ENCODE measurements at places on chromosomes 3 and 15. TPM values are rescaled to one million over a fixed set of nuclear protein-coding genes. Genes with fewer than 3 reads are reported as not detected.

DNA sequence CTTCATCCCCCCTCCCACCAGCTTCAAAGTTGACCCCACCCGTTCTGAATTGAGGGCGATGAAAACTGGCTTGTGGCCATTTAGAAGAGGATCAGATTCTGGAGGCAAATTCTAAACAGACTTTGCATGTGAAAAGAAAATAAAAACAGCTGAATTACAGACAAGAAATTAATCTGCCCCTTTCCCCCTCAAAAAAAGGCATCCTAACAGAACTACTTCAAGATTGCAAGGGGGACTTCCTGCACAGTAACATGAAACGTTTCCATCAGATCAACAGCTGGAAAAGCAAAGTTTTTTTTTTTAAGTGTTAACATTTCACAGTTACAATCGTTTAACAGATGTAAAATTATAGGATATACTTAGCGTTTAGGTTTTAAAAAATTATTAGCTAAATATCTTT is 229.3 kb downstream of the RORA start:
- no peak overlapping the region for H3K27ac ChIP-seq
- peaks cover 6% of the 10 kb centered on the region for H3K4me1 ChIP-seq
- DNase-seq: no peak
- no peak overlapping the region for H3K4me3 ChIP-seq
- H3K27me3 ChIP-seq: no peaks in the 10 kb centered on the region
- H3K36me3 ChIP-seq: no peaks in the 10 kb centered on the region

The ZKSCAN7 gene
- 5.8 TPM for total RNA-seq

- no peak for DNase-seq
- no peaks in the 10 kb centered on the region for H3K36me3 ChIP-seq
- no peak overlapping the region for H3K27ac ChIP-seq
- H3K4me3 ChIP-seq: no peak overlapping the region
Observed at GRCh38 chr3:46987743-46988401, 8.4 kb downstream of the NBEAL2 start.

- no peaks in the 10 kb centered on the region for H3K4me1 ChIP-seq
- H3K4me3 ChIP-seq: no peak overlapping the region
- no peaks in the 10 kb centered on the region for H3K27me3 ChIP-seq
- H3K36me3 ChIP-seq: no peaks in the 10 kb centered on the region
- DNase-seq: no peak
- no peak overlapping the region for H3K27ac ChIP-seq
Observed at GRCh38 chr3:23493889-23494288, 290.8 kb downstream of the UBE2E2 start.

DNA sequence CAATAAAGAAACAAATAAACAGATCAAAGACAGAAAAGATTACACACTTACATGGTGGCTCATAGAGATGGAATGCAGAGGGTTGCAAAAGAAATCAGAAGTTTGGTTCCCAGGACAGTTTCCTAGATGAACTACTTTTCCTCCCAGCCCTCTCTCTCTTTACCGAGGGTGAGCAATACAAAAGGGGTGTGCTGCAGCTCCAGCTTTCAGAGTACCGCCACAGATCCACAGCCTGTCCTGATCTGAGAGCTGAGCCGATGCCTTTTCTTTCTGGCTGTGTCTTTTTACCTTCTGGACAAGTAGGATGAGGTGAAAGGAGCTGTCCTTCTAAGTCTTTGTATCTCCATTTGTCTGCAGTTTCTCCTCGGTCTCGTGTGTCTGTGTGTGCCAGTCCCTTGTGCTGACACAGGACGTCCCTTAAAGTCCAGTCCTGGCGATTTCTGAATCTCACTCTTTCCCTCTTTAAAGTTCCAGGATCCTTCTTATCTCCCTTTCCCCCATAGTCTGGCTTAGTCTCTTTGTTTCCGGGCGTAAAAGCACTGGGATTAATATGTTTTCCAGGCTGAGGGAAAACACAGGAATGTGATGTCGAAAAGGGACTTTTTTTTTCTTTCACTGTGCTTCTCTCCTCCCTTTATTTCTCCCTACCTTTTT is 540 bp downstream of the CCDC80 start:
- H3K27me3 ChIP-seq: no peaks in the 10 kb centered on the region
- peak overlapping the region; percentile 48 for H3K4me3 ChIP-seq
- no peaks in the 10 kb centered on the region for H3K36me3 ChIP-seq
- H3K27ac ChIP-seq: peak overlapping the region; percentile 84

- H3K27ac ChIP-seq: peak overlapping the region; percentile 43
- H3K27me3 ChIP-seq: no peaks in the 10 kb centered on the region
- H3K4me1 ChIP-seq: peaks cover 13% of the 10 kb centered on the region
- no peak overlapping the region for H3K4me3 ChIP-seq
- H3K36me3 ChIP-seq: no peaks in the 10 kb centered on the region
Observed at GRCh38 chr3:126314790-126315658, 42.2 kb downstream of the KLF15 start.

The PRR20G gene
- not detected for total RNA-seq

GRCh38 chr3:11764931-11765363 is 81.7 kb downstream of the TAMM41 start:
- H3K4me3 ChIP-seq: no peak overlapping the region
- no peaks in the 10 kb centered on the region for H3K27me3 ChIP-seq
- no peaks in the 10 kb centered on the region for H3K4me1 ChIP-seq
- no peak overlapping the region for H3K27ac ChIP-seq

The IMPG2 gene
- 0.54 TPM for total RNA-seq

- H3K27me3 ChIP-seq: no peaks in the 10 kb centered on the region
- H3K4me1 ChIP-seq: no peaks in the 10 kb centered on the region
- no peak overlapping the region for H3K27ac ChIP-seq
- no peak for DNase-seq
- no peak overlapping the region for H3K4me3 ChIP-seq
Observed at GRCh38 chr3:17910922-17911321, 168.5 kb upstream of the TBC1D5 start.

The LMOD3 gene
- not detected for total RNA-seq

GRCh38 chr15:58331560-58331912 is 100.3 kb upstream of the LIPC start:
- H3K27ac ChIP-seq: peak overlapping the region; percentile 84
- H3K4me3 ChIP-seq: peak overlapping the region; percentile 1
- H3K4me1 ChIP-seq: no peaks in the 10 kb centered on the region
- H3K36me3 ChIP-seq: no peaks in the 10 kb centered on the region
- DNase-seq: no peak

The TBC1D23 gene
- 31.3 TPM for total RNA-seq

DNA sequence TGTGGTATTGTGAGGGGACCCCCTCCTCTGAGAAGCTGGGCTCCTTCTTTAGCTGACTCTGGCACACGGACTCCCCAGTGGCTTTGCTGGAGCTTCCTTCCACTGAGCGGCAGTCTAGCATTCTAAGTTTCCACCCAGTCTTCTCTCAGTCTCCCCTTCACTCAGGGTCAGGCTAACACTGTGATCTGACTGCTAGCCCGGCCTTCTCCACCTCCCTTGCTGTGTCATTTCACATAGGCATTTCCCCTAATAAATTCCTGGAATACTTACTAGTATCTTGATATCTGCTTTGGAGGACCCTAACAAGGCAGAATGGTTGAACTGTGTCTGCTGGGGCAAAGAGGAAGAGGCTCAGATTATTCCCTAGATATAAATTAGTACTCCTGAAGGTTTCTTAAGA is 106.2 kb upstream of the THBS1 start:
- no peak for DNase-seq
- H3K4me3 ChIP-seq: no peak overlapping the region
- H3K27ac ChIP-seq: peak overlapping the region; percentile 79

DNA sequence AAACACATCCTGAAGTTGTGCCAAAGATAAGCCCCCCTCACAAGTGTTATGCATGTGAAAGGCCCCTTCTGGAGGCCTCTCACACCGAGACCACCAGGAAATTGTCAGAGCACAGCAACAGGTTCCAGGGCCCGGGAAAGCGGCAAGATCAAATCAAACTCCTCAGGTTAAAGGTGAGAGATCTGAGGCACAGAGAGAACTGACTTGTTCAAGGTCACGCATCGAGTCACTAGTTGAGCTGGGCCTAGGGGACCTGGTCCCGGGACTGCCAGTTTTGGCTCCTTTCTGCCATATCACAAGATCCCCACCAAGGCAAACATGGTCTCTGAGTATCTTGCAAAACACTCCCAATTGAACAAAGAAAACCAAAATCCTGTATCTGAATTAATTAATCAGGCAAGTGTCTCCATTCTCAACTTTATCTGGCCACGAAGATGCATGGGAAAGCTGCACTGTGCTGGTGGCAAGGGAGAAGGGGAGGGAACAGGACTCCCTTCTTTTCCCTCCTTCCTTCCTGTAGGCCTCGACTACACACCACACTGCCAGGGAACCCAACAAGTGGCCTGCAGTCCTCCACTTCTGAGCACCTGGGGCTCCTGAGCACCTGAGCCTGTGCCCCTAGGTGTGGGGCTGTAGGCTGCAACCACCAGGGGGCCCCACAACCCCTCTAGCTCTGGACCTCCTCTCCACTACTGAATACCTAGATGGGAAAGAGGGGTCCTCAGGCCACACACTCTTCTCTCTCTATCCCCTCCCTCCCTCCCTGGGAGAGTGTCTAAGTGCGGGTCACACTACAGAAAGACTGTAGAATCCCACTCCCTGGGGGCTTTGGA is 37.3 kb downstream of the ANP32A start:
- H3K4me1 ChIP-seq: no peaks in the 10 kb centered on the region
- peak; percentile 63 for DNase-seq
- H3K27me3 ChIP-seq: no peaks in the 10 kb centered on the region
- H3K27ac ChIP-seq: no peak overlapping the region
- peaks cover 8% of the 10 kb centered on the region for H3K36me3 ChIP-seq

The ANKRD34C gene
- not detected for total RNA-seq

- no peak overlapping the region for H3K4me3 ChIP-seq
- H3K27ac ChIP-seq: peak overlapping the region; percentile 71
Observed at GRCh38 chr15:90212221-90213098, 11.3 kb downstream of the SEMA4B start.

DNA sequence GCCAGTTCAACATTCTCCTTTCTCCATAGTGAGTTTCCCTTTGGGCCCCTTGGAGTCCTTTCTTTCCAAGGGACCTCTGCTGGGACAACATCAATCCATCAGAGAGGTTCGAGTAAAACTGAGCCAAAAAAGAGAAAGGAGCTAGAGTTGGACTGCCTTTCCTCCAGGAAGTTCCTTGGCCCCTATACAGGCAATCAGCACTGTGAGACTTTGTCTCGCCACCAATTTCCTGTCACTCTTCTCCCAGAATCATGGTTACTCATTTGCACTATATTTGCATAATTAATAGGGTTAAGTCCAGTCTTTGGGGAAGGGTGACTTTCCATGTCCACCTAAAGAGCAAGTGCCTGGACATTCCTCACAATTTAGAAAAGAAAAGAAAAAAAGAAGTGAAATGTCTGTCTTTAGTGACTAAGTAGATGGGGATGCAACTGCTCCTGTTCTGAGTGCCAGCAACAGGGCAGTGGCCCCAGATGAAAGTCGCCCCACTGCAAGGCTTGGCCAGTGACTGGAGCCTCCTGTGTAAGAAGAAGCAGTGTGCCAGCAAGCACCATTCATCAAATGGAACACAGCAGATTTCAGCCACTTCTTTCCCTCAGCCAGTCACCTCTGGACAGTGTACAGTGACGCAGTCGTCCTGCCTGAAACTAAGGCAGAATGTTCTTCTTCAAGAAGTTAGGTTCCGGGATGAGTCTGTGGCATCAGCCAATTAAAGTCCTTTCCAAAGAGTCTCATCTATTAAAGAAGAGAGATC is 91.6 kb downstream of the FSIP1 start:
- peaks cover 21% of the 10 kb centered on the region for H3K4me1 ChIP-seq
- no peak overlapping the region for H3K27ac ChIP-seq
- no peak overlapping the region for H3K4me3 ChIP-seq
- H3K27me3 ChIP-seq: no peaks in the 10 kb centered on the region
- no peaks in the 10 kb centered on the region for H3K36me3 ChIP-seq

The EFCAB12 gene
- not detected for total RNA-seq

The SHC4 gene
- 3.0 TPM for total RNA-seq

The ROBO2 gene
- 0.33 TPM for total RNA-seq

GRCh38 chr3:27310688-27311087 is 58.5 kb downstream of the NEK10 start:
- no peaks in the 10 kb centered on the region for H3K36me3 ChIP-seq
- no peaks in the 10 kb centered on the region for H3K4me1 ChIP-seq
- no peak overlapping the region for H3K27ac ChIP-seq
- H3K4me3 ChIP-seq: no peak overlapping the region
- no peaks in the 10 kb centered on the region for H3K27me3 ChIP-seq

GRCh38 chr15:92503889-92504288 is 110.2 kb downstream of the ST8SIA2 start:
- no peak overlapping the region for H3K27ac ChIP-seq
- no peaks in the 10 kb centered on the region for H3K4me1 ChIP-seq
- DNase-seq: no peak
- H3K4me3 ChIP-seq: no peak overlapping the region

DNA sequence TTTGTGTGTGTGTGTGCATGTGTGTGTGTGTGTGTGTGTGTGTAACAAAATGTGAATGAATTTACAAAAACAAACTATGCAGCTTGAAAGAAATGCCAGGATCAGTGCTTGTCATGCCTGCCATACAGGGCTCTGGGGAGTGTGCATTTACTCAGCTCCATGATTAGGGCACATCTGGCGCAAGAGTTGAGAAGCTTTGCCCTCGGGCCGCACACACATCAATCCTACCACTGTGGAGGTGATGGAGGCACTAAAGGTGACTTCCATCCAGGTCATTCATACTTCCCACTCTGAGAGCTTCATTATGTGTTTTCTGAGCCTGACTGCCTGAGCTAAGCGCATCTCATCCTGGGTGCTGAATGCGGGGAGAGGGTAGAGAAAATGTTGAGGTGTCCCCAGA is 72.0 kb upstream of the ZBED2 start:
- no peak overlapping the region for H3K27ac ChIP-seq
- H3K36me3 ChIP-seq: no peaks in the 10 kb centered on the region
- H3K4me3 ChIP-seq: no peak overlapping the region
- no peak for DNase-seq

GRCh38 chr3:184409331-184409926 is 29.6 kb downstream of the CHRD start:
- H3K27ac ChIP-seq: no peak overlapping the region
- no peaks in the 10 kb centered on the region for H3K27me3 ChIP-seq
- no peaks in the 10 kb centered on the region for H3K4me1 ChIP-seq
- H3K36me3 ChIP-seq: no peaks in the 10 kb centered on the region
- H3K4me3 ChIP-seq: no peak overlapping the region
- DNase-seq: no peak

The CEP19 gene
- total RNA-seq: 1.8 TPM

DNA sequence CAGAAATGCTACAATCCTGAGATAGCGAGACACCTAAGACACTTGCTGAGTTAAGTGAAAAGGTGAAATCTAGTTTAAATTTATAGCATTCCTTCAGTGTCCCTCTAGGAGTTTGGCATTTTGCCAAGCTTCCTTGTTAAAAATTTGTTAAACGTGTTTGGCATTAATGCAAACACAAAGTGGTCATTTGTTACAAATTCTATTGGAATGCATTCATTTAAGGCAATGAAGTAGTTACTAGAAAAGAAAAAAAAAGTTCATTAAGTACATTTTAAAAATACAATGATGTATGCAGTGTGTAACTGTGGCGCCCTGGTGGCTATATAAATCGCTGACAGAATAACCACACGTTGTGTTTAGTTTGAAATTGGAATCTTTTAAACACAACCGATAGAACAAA is 31.3 kb upstream of the WNT5A start:
- no peaks in the 10 kb centered on the region for H3K27me3 ChIP-seq
- no peaks in the 10 kb centered on the region for H3K36me3 ChIP-seq
- no peak overlapping the region for H3K27ac ChIP-seq

The TRIM42 gene
- not detected for total RNA-seq
